CD4-positive, CD25-positive, alpha-beta regulatory T cell (primary cell): ENCODE measurements at places on chromosomes 1 and 21.

GRCh38 chr1:154694995-154695394 lies 87.0 kb upstream of the ADAR start:
- peaks cover 9% of the 10 kb centered on the region for H3K27me3 ChIP-seq
- DNase-seq, result no peak
- H3K36me3 ChIP-seq, result no peaks in the 10 kb centered on the region
- no peaks in the 10 kb centered on the region for H3K4me1 ChIP-seq
- H3K4me3 ChIP-seq, result no peak overlapping the region

DNA sequence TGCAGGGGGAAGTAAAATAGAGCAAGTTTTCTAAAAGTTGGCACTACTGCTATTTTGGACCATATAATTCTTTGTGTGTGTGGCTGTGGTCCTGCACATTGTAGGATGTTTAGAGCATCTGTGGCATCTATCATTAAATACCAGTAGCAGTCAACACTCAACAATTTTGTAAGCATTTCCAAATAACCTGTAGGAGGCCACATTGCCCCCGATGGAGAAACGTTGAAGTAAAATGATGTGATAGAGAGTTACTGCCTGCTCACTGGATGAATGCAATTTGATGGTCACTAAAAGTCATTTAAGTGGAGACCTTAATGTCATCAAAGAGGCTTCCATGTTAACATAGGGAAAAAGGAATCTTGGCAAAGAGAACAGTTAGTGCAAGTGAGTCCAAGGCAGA lies 560.8 kb downstream of the NEGR1 start:
- no peaks in the 10 kb centered on the region for H3K36me3 ChIP-seq
- no peaks in the 10 kb centered on the region for H3K4me1 ChIP-seq
- no peaks in the 10 kb centered on the region for H3K27me3 ChIP-seq

GRCh38 chr1:48693674-48694320 lies 82.9 kb downstream of the BEND5 start:
- no peak overlapping the region for H3K4me3 ChIP-seq
- no peaks in the 10 kb centered on the region for H3K4me1 ChIP-seq
- no peaks in the 10 kb centered on the region for H3K36me3 ChIP-seq
- H3K27ac ChIP-seq, result no peak overlapping the region

DNA sequence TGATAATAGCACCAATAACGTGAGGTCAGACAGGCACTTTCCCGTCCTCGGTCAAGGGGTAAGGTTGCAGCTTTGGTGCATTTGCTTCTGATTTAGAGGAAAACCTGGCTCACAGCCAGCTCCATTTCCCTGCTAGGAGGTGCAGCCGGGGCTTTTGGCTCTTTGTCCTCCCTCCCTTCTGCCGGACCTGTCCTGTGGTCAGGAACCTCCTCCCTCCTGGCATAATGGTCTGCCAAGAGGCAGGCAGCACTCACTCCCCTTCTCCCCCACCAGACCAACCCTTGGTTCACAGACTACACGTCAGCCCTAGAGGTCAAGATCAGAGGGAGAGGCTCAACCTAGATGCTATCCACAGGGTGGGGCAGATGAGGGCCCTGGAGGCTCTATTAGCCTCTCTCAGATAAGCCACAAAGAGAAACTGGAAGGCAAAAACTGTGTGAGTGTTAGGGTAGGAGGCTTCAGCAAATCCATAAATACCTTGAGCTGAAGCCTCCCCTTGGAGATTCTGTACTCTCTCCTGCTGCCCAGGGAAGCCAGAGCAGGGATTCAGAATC lies 64.8 kb downstream of the PLXNA2 start:
- H3K36me3 ChIP-seq, result no peaks in the 10 kb centered on the region
- no peaks in the 10 kb centered on the region for H3K27me3 ChIP-seq
- H3K4me1 ChIP-seq, result no peaks in the 10 kb centered on the region
- DNase-seq, result no peak
- H3K4me3 ChIP-seq, result no peak overlapping the region
- H3K27ac ChIP-seq, result no peak overlapping the region

DNA sequence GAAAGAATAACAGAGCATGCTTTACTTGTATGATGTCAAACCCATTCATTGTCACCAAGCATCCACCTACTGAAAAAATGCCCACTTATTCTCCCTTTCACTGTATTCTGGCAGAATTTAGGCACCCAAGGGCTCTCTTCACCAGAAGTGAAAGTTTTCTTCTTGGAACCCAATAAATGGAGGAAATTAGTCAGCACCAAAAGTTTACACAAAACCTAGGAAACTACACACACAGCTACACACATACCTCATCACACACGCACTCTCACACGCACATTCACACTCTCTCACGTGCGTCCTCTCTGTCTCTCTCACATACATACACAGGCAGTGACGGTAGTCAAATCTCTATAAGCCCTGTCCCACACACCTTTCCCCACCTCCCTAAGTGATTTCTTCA lies 37.6 kb downstream of the MCOLN2 start:
- no peak overlapping the region for H3K4me3 ChIP-seq
- H3K36me3 ChIP-seq, result no peaks in the 10 kb centered on the region
- H3K4me1 ChIP-seq, result no peaks in the 10 kb centered on the region

DNA sequence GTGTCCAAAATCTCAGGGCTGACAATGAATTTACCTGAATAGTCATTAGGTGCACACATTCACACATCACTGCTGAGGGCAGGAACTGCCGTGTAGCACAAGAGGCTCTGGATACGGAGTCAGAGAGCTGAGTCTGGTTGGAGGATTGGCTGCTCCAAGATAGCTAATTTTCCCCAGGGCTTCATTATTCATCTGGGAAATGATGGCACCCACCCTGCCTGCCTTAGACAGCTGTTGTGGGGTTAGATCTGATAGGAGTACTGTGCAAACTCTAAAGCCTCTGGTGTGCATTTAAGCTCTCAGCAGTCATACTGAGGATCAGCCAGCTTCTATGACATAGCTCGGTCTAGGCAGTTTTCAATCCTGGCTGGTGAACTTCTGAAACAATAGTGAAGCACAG lies 67.0 kb downstream of the LMX1A start:
- no peak overlapping the region for H3K27ac ChIP-seq
- H3K4me1 ChIP-seq, result no peaks in the 10 kb centered on the region
- DNase-seq, result no peak
- peaks cover 2% of the 10 kb centered on the region for H3K27me3 ChIP-seq
- H3K4me3 ChIP-seq, result no peak overlapping the region
- no peaks in the 10 kb centered on the region for H3K36me3 ChIP-seq

DNA sequence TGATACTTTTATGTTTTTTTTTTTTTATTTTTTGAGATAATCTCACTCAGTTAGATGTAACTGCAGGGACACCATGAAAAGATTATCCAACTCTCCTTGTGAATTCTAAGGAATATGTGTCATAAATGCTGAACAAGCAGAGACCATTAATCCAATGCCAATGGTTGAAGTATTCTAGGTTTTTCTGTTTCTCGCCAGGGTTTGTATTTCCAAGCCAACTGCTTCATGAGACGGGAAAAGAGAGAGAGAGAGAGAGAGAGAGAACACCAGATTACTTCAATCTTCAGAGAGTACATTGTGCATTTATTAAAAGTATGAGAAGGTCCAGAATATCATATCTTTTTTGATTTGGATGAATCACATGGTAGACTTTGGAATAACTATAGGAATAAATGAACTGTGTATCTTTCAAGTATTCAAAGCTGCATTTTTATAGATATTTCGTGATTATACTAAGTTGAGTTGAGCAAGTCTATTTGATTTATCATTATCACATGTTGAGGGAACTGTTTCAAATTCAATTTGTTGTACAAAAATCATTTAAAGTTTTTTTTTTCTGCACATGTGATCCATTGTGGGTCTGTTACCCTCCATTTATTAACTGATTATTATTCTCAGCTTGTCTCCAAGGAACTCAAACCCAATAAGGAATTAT lies 108.4 kb downstream of the PLA2G4A start:
- peaks cover 2% of the 10 kb centered on the region for H3K27me3 ChIP-seq
- no peak for DNase-seq
- no peak overlapping the region for H3K4me3 ChIP-seq
- H3K27ac ChIP-seq, result no peak overlapping the region

- H3K36me3 ChIP-seq, result peaks cover 27% of the 10 kb centered on the region
- no peak overlapping the region for H3K27ac ChIP-seq
- H3K27me3 ChIP-seq, result no peaks in the 10 kb centered on the region
- H3K4me1 ChIP-seq, result peaks cover 67% of the 10 kb centered on the region
- no peak overlapping the region for H3K4me3 ChIP-seq
Observed at GRCh38 chr1:25566730-25567341, 23.4 kb downstream of the LDLRAP1 start.

DNA sequence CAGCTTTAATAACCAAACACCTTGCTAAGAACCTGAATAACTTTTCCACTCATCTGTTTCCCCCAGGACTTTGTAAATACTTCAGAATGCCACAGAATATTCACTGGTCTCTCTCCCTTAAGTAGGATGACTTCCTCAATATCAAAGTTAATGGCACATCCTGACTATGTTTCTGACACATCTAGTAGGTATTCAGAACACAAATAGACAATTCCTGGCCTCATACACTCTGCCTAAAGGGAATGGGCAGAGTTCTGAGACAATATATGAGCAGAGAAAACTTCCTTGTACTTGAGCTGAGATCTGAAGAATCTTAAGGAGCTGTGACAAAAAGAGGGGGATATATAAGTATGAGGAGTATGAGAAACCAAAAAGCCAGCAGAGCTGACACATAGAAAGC lies 34.8 kb downstream of the ANKRD13C start:
- no peak for DNase-seq
- no peaks in the 10 kb centered on the region for H3K4me1 ChIP-seq
- H3K4me3 ChIP-seq, result no peak overlapping the region
- H3K27me3 ChIP-seq, result no peaks in the 10 kb centered on the region

DNA sequence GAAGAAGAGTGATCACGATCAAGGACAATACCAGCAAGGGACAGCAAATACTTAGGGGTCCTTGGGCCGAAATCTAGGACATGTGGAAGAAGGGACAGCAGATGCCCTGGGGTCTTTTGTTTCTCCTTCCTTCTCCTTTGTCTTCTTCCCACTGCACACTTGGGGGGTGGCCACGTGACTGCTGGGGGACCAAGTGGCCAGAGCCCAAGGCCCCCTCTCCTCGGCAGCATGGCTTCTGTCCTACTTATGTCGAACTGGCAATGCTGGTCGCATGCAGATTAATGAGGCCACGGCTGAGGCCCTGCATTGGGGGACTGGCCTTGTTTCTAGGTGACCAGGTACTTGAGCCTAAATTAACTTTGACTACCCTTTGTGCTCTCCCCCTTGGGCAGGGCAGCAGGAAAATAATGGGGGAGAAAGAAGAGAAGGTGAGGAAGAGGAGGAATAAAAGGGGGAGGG lies 83.0 kb downstream of the GRIK3 start:
- no peaks in the 10 kb centered on the region for H3K4me1 ChIP-seq
- H3K27ac ChIP-seq, result no peak overlapping the region
- no peaks in the 10 kb centered on the region for H3K36me3 ChIP-seq
- no peaks in the 10 kb centered on the region for H3K27me3 ChIP-seq

- H3K36me3 ChIP-seq, result peaks cover 57% of the 10 kb centered on the region
- H3K4me3 ChIP-seq, result no peak overlapping the region
- H3K27me3 ChIP-seq, result no peaks in the 10 kb centered on the region
- H3K4me1 ChIP-seq, result no peaks in the 10 kb centered on the region
- H3K27ac ChIP-seq, result no peak overlapping the region
Observed at GRCh38 chr1:243291292-243291691, 35.5 kb downstream of the SDCCAG8 start.

GRCh38 chr1:158798531-158798930 lies 17.5 kb upstream of the OR6N2 start:
- H3K27ac ChIP-seq, result no peak overlapping the region
- H3K36me3 ChIP-seq, result no peaks in the 10 kb centered on the region
- no peak overlapping the region for H3K4me3 ChIP-seq
- DNase-seq, result no peak

DNA sequence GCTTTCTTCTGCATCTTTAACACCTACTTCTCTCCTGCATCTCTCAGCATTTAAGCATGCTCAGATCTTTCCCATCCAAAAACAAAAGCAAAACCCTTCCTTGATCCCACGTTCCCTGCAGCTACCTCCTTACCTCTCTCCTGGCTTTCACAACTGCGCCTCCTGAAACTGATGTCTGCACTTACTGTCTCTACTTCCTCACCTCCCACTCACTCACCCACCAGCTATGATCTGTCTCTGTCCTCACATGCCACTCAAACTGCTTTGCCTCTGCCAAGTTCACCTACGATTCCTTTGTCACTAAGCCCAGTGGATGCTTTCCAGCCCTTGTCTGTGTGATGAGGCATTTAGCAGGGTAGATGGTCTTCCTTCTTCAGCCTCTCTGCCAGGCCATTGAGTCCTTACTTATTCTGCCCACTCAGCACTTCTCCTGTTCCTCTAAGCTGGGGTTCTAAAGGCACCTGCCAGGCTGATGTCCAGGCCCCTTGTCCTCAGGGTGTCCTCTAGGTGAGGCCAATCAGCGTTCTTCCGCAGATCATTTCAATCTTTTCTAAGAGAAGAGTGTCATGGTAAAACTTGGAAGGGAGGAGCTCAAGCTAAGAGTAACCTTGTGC lies 10.0 kb upstream of the GJB3 start:
- no peak overlapping the region for H3K27ac ChIP-seq
- H3K36me3 ChIP-seq, result no peaks in the 10 kb centered on the region
- no peaks in the 10 kb centered on the region for H3K27me3 ChIP-seq

DNA sequence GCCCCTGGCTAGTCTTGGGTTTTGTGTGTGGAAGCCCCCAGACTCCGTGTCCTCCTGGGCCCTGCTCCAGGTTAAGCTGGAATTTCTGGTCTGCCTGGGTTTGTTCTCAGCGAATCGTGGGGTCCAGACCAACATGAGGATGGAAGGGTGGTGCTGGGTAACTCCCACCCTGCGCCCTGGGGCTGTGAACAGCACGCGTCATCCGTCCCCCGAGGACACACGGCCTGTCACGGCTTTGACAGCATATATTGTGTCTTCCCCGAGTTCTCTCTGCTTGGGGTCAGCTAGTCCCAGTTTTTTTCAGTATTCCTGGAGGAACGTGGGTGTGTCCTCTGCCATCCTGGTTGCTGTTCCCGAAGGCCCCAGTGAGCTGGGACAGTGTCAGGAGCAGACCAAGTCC lies 11.8 kb downstream of the GPR137B start:
- DNase-seq, result no peak
- no peaks in the 10 kb centered on the region for H3K36me3 ChIP-seq
- H3K27ac ChIP-seq, result no peak overlapping the region
- H3K27me3 ChIP-seq, result no peaks in the 10 kb centered on the region
- no peak overlapping the region for H3K4me3 ChIP-seq

DNA sequence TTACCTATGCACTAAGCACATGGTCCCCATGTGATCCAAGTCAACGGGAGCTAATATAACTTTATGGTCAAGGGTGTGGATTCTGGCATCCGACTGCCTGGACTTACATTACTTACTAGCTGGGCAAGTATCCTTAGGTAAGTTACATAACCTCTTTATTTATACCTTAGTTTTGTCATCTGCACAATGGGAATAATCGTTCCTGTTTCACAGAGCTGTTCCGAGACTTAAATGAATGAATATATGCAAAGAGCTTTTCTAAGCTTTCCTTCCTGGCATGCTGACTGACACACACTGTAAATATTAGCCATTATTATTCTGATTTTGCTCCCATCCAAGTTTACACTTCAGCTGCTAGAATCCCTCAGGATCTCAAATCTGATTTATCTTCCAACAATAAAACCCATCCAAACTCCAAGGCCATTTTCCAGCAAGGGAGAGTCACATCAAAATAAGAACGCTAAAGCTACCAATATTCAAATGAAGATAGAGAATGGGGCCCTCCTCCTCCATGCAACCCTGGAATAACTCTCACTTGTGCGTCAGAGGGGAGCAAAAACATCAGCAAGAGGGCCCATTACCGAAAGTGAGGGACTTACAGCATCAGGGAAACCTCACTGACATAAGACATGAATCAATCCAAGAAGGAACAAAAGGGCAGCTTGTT lies 115.6 kb upstream of the KAZN start:
- no peaks in the 10 kb centered on the region for H3K4me1 ChIP-seq
- H3K4me3 ChIP-seq, result no peak overlapping the region
- no peak overlapping the region for H3K27ac ChIP-seq
- DNase-seq, result no peak
